ENCODE measurements at places on chromosomes 2 and 18. TPM values are rescaled to one million over a fixed set of nuclear protein-coding genes. Genes with fewer than 3 reads are reported as not detected.

The FAP gene
- total RNA-seq, result 150 TPM

The PUS10 gene
- 8.8 TPM for total RNA-seq

The DIPK1C gene
- total RNA-seq, result not detected

The PLA2R1 gene
- total RNA-seq, result 27.0 TPM

The RESP18 gene
- total RNA-seq, result not detected

DNA sequence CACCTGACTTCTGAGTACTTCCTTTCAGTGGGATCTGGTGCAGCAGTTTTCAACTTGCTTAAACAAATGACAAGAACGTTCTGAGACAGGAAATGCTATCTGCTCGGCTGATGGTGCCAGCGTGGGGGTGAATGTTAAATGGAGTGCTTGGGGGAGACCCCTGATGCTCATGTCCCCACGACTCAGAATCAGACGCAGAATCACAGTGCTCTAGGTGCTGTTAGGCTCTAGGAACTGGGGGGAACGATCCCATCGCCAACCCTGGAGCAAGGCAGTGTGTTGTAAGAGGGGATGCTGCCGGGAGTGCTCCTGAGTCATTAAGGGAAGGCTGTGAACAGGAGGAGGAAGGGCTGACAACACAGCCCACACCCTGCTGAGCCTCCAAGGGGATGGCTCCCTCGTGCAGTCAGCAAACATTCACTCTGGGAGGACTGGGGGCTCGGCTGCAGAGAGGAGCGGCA lies 34.1 kb upstream of the KCNF1 start:
- DNase-seq, result no peak

DNA sequence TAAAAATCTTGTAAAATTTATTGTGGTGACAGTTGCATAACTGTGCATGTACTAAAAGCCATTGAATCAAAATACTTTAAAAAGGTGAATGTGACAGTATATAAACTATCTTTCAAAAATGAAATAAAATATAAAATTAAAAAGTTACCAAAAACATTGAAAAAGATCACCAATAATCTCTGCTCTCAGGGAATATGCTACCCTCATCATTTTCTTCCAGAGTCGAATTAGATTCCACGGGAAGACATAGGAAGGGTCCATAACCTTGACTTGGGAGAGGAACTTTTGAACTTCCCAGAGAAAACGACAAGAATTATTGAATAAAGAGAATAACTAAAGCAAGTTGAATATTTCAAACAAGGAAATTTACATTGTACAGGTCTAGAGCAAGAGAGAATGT lies 649.5 kb downstream of the NUP35 start:
- DNase-seq, result no peak

DNA sequence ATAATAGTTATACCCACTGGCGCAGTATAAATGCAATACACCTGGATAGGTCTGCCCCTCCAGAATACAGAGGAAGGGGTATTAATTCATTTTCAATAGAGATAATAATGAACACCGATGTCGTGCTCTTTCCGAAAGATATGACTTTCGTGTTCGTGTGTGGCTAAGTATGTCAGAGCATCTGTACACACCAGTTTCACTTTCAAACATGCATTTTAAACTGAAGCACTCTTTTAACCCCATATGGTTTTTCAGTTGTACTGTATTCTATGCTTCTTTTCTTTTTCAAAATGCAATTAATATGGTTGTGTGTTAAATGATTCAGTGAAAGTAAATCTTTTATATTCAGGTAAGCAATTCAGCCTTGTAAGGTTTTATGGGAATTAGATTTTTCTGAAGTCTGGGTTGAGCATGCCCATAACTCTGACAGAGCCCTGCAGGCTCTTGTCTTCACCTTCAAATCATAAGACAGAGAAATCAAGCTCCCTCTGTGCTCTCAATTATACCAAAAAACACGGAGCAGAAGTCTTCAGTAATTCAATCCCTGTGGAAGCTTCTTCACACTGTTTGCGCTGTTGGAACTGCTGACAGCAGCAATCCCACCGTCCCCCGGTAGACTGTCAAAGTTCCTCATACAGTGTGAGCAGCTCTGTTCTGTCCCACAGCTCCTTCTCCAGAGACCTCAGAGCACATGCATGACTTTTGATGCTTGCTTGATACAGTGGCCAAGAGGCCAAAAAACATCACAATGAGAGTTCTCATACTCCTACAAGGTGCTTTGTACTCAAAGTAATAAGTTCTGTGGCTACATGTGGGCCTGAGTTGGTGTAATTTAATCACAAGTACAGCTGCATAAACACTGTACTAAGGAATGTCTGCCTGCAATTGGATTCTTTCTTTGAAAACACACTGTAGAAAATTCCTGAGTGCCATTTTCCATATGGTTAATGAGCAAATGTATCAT lies 186.8 kb downstream of the ZNF521 start:
- DNase-seq, result peak; percentile 26

DNA sequence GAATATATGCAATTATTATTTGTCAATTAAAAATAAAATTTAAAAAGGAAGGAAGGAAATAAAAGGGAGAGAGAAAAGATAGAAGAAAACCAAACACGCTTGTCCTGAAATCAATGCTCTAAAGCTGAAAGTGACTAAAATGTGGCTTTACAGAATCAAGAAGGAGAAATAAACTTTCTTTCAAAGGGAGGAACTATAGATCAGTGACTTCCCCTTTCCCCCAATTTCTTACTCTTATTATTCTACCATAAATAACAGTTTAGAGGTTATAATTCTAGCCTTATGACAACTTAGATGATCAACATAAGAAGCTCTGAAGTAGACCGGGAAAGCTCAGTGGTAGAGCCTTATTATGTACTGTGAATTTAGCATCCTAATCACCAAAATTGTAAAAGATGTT lies 122.5 kb downstream of the ARHGAP15 start:
- DNase-seq, result no peak

DNA sequence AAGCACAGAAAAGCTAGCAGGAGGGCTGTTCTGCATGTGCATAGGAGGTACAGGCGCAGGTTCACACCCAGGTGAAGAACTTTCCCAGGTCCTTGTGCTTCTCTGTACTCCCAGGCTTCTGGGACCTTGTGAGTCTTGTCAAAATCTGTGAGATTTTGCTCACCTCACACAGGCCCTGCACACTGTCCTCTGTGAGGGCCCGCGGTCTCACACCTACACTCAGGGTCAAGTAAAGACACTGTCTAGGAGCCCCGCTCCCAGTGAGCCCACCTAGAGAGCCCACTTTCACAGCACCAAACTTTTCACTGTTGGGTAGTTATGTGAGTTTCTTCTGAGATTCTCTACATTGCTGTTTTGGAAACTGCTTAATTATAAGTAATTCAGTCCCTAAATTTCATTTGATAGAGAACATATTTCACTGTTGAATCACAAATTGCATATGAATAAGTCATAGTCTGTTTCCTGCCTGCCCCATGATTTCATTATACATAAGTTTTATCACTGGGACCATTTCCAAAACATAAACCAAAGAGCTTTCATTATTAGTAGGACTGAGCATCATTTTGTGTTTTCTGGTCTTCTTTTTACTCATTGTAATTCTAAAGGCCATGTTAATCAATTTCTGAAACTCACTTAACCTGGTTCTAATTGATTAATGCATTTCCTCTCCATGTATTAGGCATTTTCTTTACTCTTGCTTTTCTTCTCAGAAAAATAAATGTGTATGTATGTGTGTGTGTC lies 234.2 kb upstream of the SPOPL start:
- DNase-seq, result peak; percentile 84

- DNase-seq, result no peak
Observed at GRCh38 chr2:40344364-40344763, 107.5 kb downstream of the SLC8A1 start.

DNA sequence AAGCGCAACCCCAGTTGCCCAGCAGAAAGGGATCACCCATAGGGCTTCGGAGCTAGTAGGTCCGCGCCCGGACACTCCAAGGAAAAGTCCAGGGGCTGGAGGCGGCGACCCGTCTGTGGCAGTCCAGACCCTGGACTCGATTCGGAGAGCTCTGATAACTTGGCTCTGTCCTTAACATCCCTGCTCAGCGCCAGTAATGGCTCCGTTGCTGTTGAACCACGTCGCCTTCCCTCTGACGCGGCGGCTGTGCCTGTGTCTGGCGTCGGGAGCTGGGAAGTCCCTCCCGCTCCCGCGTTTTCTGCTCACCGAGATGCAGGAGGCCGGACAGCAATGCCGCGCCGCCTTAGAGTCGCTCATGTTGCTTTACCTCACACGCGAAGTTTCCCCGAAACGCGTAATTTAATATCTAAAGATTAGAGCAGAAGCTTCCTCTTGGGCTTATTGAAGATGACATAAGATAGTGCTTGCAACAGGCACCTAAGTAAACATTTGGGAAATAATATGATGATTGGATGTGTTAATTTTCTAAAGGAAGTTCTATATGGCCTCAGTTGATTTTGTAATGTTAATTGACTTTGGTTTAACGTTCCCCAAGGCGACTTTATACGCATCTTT lies 1.3 kb upstream of the ZBTB14 start:
- peak; percentile 76 for DNase-seq

DNA sequence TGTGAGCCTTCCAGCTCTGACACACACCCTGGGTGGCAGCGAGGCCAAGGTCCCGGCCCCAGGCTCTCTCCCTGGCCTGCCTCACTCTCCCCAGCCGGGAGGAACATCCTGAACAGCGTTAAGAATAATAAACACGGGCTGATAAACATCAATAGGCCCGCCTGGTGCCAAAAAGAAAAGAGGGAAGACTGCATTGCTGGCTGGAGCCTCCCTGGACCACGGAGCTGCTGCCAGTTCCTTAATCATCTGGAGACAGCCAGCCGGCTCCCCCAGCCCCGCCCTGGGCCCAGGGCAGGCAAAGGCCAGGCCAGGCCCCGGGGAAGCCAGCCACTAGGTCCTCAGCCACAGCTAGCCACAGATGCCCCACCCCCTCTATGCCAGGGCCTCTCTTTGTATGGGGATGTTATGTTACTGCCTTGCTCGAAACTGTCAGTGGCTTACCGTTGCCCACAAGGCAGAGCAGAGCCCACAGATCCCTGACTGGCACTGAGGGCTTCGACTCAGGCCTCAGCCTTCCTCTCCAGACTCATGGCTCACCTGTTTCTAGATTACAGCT lies 293.7 kb downstream of the DYSF start:
- peak; percentile 73 for DNase-seq

GRCh38 chr2:128868686-128869551 lies 550.3 kb upstream of the HS6ST1 start:
- DNase-seq, result no peak

- DNase-seq, result peak; percentile 26
Observed at GRCh38 chr2:111975053-111975552, 76.7 kb downstream of the MERTK start.

DNA sequence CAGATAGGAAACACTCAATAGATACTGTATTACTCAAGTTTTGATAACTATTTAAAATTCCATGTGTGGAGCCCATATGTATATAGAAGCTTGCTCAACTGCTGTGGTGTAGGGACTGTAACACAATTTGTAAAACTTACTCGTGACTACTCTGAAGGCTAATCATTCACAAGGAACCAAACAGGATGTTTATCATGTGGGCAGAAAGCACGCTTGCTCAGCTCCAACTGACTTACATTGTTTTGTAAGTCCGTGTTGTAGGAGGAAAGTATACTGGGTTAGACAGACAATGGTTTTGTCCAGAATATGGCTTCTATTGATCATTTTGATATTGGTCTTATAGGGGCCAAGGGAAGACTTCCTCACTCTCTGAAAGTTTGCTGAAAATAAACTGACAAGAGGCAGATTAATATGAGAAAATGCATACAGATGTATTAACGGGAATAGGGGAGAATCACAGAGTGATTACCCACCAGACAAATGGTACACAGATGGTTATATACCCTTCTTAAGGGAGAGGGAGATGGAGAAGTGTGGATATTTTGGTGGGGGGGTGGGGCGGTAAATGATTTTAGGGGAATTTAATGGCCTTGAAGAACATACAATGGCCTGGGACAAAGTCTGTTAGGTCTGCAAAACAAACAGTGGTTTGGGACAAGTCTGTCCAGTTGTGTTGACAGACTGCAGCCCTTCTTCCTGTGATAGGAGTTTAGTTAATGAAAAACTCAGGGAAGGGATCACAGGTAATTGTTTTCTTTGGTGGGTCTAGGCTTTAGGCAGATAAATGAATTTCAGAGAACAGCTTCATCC lies 259.3 kb upstream of the SP5 start:
- DNase-seq, result no peak

DNA sequence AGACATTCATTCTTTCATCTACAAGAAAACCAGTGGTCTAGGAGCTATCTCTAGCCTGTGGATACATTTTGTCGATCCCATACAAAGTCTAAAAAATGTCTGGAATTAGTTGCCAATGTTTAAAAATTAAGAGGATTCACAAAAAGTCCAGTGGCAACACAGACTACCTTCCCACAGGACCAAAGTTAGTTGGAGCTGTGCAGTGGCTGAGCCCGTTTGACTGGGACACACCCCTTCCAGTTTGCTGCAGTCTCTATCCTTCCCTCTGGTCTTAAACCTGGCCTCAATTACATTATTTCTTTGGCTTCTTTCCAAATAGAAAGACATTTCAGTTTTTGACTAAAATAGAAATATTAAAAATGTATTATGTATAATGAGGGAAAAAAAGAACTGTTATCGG lies 18.6 kb downstream of the SLC16A14 start:
- DNase-seq, result no peak

DNA sequence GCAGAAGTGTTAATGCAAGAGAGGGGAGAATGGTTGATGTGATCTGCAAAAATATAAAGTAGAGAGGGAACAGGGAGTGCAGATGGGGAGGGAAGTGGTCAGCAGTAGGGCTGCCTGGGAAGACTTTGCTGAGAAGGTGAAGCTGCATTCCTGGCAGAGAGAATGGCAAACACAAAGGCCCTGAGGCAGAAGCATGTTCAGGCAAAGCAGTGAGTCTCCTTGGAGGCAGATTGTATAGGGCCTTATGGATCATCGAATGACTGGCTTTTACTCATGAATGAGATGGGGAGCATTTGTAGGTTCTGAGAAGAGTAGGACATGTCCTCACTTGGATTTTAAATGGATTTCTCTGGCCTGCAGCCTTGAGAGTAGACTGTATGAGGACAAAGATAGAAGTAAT lies 9.5 kb downstream of the ITGA6 start:
- DNase-seq, result no peak

DNA sequence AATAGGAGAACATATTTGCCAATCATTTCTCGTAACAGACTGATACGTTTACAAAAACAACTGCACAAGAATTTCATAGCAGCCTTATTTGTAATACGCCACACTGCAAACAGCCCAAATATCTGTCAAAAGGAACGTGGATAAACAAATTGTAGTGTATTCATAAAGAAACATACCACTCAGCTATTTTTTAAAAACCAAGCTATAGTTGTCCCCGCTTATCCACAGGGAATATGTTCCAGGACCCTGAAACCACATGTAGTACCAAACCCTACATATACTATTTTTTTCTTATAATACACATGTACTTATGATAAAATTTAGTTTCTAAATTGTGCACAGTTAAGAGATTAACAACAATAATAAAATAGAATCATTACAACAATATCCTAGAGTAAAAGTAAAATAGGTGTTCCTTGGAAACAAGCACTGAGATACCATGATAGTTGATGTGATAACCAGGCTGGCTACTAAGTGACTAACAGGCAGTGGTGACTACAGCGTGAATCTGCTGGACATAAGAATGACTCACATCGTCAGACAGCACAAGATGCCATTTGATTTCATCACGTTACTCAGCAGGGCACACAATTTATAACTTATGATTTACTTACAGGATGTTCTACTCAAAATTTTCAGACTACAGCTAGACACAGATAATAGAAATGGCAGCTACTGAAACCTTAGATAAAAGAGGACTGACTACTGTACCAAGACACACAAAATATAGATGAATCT lies 367.4 kb downstream of the NCKAP5 start:
- DNase-seq, result peak; percentile 88
